Esophagus mucosa (tissue), 1 donor: ENCODE measurements at places on chromosomes 11 and 22.
A peak's percentile ranks its signal among the peaks of the same experiment; 100 is the strongest.

DNA sequence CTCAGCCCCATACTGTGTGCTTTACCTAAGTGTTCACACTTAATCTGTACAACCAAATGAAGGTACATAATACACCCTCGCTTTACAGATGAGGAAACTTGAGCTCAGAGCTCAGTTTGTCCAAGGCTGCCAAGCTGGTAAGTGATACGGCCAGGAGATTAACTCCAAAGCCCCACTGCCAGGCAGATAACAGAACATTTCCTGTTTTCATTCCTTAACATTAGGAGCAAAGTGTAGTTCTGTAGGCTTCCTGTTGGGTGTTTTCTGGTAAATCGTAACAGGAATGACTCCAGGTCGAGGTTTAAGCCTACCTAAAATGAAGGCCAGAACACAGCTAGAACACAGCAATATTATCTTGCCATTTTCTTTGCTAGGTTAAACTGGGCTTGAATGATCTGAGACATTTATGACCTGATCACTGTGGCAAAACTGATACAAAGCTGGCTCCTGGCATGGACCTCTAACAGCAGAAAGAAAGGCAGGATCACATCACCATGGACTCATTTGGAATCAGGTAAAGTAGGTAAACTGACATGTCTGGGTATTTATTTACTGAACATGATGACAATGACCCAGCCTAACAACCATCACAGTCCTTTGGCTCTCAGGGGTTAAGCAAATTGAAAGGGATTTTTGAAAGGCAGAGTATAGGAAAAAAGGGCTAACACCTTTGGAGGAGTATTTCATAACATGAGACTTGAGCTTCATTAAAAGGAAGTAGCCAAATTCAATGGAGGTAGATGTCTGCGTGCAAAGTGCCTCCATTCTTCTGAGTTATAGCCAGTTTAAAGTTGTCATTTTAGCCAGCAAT lies 3.9 kb upstream of the NUP50 start:
- no peak for ATAC-seq

- peak; percentile 73 for ATAC-seq
These were observed 555.8 kb downstream of the BUD13 start for GRCh38 chr11:116217006-116217405.

DNA sequence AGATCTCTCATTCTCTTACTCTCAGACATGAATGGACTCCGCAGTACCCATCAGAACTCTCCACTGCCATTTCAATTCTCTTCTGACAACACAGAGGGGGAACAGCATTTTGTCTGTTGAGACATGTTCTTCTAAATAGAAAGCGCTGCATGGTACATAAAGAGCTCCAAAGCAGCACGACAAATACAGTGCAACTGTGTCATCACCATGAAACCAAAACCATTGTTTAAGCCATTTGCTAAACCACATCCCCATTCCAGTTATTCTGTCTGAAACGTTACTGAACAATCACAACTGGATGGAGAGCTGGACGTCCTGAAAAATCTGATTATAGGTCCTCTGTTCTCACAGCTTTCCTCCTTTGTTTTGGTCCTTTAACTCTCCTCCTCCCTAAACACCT lies 17.9 kb upstream of the TENM4 start:
- ATAC-seq, result no peak

DNA sequence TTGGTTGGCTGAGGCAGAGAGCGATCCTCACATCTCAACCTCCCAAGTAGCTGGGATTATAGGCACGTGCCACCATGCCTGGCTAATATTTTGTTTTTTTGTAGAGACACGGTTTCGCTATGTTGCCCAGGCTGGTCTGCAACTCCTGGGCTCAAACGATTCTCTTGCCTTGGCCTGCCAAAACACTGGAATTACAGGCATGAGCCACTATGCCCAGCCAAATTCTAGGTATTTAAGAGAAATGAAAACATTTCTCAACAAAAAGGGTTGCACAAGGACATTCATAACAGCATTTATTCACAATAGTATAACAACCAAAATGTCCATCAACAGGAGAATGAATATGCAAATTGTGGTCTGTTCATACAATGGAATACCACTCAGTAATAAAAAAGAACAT lies 31.7 kb upstream of the RBX1 start:
- ATAC-seq, result no peak

DNA sequence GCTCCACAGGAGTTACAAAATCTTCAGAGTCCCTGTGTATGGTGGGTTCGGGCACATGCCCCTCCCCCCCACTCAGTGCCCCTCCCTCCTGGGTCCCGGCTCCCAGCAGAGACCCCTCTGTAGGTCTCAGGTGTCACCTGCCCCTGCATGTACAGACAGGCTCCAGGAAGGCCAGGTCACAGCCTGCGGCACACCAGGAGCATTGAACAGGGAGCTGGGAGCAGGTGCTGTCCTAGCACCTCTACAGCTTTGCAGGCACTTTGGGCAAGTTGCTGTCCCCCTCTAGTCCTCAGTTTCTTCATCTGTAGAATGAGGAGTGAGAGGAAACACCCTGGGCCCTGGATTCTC lies 80.1 kb upstream of the RTL6 start:
- ATAC-seq, result no peak
